AG09309 (cell line): ENCODE measurements at places on chromosomes 12 and 14.

- DNase-seq, result no peak
Observed at GRCh38 chr12:91256411-91256810, 73.8 kb upstream of the DCN start.

- no peak for DNase-seq
Observed at GRCh38 chr12:109464642-109465351, 12.3 kb downstream of the KCTD10 start.

- no peak for DNase-seq
Observed at GRCh38 chr14:104826189-104826860, 25.4 kb downstream of the ZBTB42 start.

- DNase-seq, result no peak
Observed at GRCh38 chr14:96660667-96661066, 136.5 kb upstream of the VRK1 start.

DNA sequence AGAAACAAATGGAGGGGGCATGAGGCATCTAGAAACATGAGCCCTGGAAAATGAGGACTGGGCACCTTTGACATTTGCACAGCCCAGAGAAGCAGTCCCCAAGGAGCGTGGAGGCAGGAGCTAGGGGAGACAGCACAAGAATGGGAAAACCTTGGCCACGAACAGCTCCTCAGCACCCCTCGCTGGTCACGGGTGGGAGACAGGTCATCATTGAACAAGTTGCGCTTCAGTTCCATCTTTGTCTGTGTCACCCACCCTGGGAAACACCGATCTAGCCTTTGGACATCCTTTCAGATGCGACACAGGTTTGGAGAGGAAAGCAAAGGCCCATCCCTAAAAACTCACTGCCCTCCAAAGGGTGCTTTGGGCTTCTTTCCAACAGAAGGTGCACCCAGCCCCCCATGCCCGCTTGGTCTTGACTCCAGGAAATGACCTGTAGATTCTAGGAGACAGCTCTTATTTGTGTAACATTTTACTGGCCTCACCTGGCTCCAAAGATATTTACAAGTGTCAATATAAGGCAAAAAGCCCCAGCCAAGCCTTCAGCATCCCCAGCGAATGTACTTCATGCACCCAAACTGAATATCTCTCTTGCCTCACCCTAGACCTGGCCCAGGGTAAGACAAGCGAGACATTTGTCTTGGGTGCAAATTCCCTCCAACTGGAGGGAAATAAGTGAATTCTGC, 28.8 kb upstream of the CLMN start:
- DNase-seq, result no peak

DNA sequence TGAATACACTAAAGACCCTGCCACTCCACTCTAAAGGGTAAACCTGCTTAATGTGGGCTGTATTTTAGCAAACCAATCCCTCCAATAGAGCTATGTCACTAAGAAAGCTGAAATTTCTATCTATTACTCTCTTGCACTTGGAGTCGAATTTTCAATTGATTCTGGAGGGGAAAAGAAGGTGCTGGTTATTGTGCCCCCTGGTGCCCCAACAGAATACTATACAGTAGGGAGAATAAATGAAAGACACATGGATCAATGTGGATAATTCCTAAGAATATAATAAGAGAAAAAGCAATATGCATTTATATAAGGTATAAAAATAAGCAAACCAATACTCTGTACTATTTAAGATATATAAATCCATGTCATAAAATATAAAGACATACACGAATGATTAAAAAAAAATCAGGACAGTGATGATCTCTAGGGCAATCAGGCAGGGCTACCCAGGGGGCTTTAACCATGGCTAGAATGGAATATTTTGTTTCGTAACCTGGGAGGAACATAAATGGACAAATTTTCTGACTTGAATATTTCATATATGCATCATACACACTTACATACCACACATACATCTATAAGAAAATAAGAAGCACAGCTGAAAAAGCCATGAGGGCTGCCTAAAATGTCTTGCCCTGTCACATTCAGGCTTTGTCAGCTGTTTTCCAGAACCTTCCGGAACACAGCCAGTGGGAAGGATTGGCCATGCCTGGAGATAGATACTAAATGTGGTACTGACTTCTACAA, 54.4 kb downstream of the EFCAB11 start:
- DNase-seq, result no peak

GRCh38 chr14:56821805-56822610, 11.7 kb upstream of the OTX2 start:
- no peak for DNase-seq

DNA sequence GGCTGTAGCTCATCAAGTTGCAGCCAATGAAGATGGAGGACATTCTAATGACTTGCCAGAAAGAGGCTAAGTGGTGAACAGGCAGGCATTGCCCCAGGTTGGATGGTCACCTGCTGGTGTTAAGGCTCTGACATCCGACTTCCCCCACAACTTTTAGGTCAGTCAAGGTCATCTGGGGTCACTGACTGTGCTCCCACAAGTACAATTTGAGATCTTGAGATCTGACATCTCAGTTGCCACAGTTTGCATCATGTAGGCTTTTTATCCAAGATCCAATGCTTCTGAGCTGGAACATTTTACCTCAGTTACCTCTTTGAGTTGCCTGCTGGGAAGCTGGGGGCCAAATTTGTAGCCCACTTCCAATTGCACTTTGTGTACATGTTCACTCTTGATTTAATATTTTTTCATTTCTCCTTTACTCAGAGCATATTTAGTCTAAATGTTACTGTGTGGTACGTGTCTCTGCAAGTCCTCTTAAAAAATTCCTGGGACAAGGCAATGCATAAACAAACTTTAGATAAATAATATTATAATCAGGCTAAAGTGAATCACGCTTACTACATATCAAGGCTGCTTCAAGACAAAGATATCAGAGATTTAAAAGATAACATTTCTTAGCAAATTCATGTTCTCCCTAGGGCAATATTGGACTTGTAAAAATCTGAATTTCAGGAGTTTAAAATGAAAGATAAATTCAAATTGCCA, 61.4 kb downstream of the SEL1L start:
- no peak for DNase-seq

- DNase-seq, result no peak
Observed at GRCh38 chr12:87469295-87469694, 559.9 kb downstream of the C12orf50 start.

DNA sequence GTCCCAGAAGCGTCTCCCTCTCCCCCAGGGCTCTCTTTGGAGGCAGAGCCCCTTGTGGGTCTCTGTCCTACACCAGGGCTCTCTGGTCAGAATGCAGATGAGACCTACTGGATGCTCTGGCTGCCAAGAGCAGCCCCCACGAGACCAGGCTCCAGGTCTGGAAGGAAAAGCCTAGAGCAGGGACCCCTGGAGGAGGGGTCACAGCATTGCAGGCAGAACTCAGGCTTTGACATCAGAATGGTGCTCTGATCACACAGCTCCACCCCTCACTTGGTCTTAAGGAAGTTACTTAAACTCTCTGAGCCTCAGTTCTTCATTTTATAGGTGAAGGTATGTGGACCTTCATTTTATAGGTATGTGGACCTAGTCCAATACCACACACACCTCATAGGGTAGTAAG, 83.1 kb downstream of the ARL6IP4 start:
- DNase-seq, result no peak

DNA sequence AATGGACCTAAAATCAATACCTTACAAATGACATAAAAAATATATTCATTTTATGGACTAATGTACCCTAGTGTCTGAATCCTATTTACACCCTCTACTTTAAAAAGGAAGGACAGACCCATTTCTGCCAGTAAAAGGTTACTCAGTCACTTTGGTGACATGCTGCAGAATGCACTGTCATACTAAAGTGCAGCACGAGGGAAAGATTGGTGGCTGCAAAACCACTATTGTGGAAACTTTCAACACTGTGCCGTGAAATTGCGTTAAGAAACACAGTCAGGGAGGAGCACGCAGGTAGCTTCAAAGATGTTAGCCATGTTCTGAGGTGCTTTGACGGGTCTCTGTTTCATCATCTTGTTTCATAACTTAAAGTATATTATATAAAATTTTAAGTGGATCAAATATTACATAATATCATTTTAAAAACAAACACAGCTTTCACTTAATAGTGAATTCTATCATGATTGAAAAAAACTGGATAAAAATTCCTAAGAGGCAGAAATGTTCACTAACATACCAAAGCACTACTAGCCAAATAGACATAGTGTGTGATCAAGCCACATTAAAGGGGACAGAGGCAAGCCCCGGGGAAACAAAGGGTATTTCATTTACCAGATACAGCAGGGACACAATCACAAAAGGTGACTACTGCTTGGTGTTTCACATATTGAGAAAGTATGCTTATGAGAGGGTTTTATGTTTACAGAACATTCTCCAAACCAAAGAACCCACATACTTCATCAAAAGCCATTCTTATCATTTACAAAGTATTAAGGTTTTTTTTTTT, 330.8 kb upstream of the SOX5 start:
- DNase-seq, result no peak

DNA sequence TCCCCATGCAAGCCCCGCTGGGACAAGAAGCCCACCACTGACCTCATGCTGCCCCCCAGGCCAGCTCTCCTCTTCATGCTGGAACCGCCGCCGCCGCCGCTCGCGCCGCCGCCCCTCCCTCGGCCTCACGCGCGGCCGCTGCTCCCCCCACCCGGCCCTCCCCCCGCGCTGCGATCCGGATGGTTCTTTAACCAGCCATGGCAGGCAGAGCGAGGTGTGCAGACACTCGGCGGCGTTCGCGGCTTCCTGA, at the start of gene DCAF5:
DCAF5 (minus strand) TSS at position 218 of the 250 bp plus-strand sequence; CDS start at position 77, 141 bp downstream.
- no peak for DNase-seq

- no peak for DNase-seq
Observed at GRCh38 chr12:79455286-79455685, 235.5 kb downstream of the PAWR start.

GRCh38 chr12:13091832-13092231, 11.6 kb downstream of the GSG1 start:
- no peak for DNase-seq

GRCh38 chr12:26001530-26001929, 43.0 kb downstream of the RASSF8 start:
- DNase-seq, result no peak

- DNase-seq, result no peak
Observed at GRCh38 chr12:47155457-47156166, 75.9 kb upstream of the AMIGO2 start.

- DNase-seq, result no peak
Observed at GRCh38 chr12:95218150-95219133, 835 bp downstream of the VEZT start.

DNA sequence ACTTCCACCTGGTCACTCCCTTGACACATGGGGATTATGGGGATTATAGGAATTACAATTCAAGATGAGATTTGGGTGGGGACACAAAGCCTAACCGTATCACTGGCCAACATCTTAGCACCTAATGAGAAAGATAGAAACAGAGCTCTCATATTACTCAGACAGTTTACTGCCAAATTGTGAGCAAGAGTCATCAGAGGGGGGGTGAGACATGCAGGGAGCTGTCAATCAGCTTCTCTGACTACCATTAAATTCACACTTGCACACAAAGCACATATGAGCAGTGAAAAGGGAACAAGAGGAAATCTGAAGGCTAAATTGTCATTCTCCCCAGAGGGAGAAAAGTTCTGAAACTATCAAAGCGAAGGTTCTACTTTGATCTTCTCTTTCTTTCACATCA, 78.1 kb upstream of the GRIN2B start:
- no peak for DNase-seq

- DNase-seq, result no peak
Observed at GRCh38 chr14:74509587-74510222, 16.1 kb downstream of the ISCA2 start.

DNA sequence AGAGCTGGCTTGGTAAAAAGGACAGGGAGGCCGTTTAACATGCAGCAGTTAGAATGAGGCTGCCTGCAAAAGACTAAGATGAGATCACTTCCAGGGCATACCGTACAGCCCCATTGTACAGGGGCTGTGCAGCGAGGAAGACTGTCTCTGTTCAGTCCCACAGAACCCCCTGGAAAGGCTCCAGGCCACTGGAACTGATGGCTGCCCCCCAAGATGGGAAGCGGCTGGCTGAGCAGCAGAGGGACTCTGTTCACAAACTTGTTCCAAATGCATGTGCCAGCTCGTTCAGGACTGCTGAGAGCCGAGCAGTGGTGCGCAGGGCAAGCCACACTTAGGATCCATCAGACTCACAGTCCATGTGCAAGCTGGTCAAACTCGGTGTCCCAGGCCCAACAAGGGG, 82.9 kb downstream of the CHGA start:
- no peak for DNase-seq

GRCh38 chr12:53659571-53659981, 16.3 kb downstream of the ATP5MC2 start:
- DNase-seq, result no peak

- DNase-seq, result no peak
Observed at GRCh38 chr12:29208936-29209701, 60.0 kb downstream of the FAR2 start.

DNA sequence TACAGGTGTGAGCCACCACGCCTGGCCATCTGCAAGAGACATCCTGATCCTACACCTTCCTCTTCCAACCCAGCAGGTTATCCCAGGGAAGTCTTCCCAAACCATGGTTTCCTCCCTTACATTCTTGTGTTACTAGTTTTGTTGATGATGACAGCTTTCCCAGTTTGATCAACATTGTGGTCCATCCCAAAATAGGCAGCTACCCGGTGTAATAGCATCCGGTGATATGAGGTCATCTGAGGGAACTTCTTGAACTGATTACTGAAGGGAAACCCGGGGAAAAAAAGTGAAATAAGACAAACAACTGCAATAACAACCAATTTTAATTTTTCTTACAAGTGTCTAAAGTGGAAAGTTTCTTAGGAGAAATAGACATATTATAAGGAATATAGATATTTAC, 45.3 kb upstream of the STAC3 start:
- no peak for DNase-seq

GRCh38 chr14:103522649-103523574, at the start of gene CKB:
Gene CKB, minus strand, starts transcription at chr14:103522830. Its CDS starts 337 bp downstream, at chr14:103522493.
- DNase-seq, result no peak

- DNase-seq, result no peak
Observed at GRCh38 chr12:27236498-27236897, 7.6 kb upstream of the STK38L start.

DNA sequence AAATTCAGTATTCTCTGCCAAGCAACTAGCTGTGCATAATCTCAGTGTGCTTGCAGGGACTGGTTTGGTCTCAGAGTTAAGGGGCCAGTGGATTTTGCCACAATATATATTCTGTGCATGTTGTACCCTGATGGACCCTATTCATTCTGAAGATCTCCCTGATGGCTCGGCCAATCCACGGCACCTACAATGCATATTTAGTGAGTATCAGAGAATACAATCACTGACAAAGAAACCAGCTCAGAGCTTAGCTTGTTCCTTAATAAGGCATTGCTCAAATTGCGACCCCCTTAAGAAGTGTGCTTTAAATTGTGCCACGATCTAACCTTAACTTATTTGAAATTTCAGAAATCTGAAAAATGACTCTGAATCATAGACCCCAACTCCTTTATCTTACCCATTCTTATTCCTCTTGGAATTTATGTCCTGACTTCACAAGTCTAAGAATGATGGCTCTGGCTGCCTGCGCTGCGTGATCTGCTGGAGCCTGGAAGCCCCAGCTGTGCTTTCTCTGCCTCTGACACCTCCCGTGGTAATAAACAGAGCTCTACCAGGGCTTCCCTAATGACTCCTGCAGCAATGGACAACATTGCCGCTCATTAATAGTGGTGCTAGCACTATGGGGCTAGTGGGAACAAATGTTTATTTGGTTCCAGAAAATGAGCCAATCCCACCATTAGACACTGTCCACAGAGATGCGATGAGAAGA, 9.0 kb upstream of the DCAF4 start:
- DNase-seq, result no peak
